ENCODE measurements at places on chromosomes 4 and X.

- DNase-seq, result no peak
Observed at GRCh38 chrX:9772943-9773342, 7.3 kb upstream of the GPR143 start.

DNA sequence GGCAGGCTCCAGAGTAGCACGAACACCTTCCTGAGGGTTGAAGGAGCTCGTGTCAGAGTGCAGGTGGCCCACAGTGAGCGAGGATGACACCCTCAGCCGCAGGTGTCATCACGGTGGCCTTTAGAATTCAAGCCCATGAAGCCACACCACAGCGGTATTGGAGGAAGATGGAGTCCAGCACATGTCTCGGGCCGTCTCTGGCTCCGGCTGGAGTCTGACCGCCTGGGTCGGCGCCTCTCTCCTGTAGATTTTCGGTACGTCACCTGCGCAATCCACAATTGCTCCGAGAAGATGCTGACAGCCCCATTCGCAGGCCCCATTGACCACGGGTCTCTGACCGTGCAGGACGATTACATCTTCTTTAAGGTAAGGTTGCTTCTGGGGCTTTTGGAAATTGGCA, 229.4 kb upstream of the PSAPL1 start:
- DNase-seq, result no peak

- no peak for DNase-seq
Observed at GRCh38 chrX:105173071-105173470, 47.4 kb downstream of the TEX13A start.

DNA sequence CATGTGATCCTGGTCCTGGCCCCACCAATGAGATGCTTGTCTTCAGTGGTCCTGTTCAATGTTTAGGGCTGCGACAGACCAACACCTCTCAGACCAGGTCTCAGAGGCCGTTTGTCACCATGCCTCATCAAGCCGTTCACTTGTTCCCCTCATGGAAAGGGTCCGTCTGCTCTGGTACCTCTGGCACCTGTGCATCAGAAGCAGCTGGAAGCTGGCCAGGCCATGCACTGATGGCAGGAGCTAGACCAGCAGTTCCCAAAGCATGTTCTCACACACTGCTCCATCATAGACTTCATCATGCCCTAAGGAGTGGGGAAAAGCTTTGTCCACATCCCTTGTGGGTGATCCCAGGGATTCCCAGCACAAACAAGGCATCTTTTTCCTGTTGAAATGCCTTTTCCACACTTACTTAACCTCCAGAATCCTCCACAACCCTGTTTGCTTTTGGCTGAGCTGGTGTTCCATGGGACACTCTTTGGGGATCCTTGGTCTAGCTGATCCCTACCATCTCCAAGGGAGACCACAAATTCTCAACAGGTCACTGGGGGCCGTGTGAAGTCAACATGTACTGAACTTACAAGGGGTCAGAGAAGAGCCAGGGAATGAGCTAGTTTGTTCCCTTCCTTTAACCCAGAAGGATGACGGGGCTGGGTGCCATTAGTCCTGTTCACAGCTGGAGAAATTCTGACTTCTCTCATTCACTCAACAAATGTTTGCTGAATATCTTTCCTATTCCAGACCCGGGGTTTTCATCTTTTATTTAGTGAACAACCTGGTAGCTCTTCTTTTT, 21.8 kb downstream of the SH3TC1 start:
- no peak for DNase-seq

DNA sequence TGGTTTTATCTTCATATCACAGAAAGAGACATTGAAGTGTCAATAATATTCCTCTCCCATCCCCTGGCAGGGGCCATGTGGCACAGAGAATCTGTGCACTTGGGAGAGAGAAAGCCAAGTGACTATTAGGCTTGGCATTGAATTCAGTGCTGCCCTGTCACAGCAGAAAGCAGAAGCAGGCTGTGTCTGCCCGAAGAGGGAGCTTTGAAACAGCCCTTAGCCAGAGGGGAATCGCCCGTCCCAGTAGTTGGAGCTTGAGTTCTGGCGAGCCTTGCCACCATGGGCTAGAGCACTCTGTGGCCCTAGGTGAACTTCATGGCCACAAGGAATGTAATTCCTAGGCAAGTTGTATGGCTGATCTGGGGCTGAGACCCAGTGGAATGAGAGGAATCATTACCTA, 282.5 kb upstream of the PCDH10 start:
- no peak for DNase-seq

GRCh38 chrX:134712272-134712671, 54.0 kb upstream of the PLAC1 start:
- DNase-seq, result no peak

GRCh38 chrX:20221902-20222301, 44.8 kb downstream of the RPS6KA3 start:
- DNase-seq, result no peak

DNA sequence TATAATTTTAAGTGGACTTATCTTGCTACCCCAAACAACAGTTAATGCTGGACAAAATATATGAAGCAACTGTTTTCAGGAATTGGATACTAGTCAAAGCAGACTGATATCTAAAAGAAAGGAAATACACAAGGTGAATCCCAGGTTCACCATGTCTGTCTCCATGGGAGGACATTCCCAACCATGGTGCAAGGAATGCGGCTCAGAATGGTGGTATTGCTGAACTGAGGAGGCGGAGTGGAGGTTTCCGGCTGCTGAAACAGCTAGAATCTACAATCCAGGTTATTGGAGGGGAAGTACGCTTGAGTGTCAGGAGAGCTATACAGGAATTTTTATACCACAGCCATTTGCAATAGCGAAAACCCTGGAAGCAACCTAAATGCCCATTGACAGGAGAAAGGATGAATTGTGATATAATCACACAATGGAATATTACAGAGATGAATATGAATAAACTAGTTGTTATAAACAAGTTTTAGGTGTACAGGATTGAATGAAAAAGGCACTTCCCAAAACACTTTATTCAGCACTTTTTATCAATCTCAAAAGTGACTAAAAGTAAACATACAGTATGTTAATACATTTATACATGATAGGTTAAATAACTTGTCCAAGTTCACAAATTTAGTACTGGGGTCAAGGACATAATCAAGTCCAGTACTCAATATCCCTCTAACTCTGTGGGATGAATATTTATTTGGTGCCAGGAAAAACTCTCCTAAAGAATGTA, 9.0 kb downstream of the HMGB2 start:
- DNase-seq, result no peak

GRCh38 chrX:106611679-106612392, at the start of gene RADX:
Gene RADX (plus strand): TSS chrX:106611978. CDS start chrX:106612081, 103 bp downstream.
- DNase-seq, result peak; percentile 86

DNA sequence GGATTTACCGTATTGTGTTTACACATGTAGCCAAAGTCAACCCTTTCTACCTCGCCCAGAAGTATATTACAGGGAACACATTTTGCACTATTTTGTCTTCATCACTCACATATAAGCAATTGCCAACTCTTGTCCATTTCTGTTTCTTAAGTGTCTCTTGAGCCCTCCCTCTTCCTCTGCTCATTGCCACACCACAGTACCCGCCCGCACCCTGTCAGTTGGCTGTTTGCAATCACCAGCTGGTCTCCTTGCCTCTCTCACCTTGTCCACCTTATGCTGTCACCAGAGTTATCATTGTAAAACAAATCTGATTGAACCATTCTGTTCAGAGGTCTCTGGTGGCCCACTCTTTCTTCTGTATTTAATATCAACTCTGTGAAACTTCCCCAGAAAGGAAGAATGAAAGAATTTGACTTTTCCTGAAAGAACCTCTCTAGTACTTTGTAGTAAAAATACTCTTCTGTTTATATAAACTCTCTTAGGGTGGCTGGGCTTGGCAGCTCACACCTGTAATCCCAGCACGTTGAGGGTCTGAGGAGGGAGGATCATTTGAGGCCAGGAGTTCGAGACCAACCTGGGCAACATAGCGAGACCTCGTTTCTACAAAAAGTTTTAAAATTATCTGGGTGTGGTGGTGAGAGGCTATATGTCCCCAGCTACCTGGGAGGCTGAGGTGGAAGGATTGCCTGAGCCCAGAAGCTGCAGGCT, 50.2 kb downstream of the ING2 start:
- DNase-seq, result no peak

DNA sequence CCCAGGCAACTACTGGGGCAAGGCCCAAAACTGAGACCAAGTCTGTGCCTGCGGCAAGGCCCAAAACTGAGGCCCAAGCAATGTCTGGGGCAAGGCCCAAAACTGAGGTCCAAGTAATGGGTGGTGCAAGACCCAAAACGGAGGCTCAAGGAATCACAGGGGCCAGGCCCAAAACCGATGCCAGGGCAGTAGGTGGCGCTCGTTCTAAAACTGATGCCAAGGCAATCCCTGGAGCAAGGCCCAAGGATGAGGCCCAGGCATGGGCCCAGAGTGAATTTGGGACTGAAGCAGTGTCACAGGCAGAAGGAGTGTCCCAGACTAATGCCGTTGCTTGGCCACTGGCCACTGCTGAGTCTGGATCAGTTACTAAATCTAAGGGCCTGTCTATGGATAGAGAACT, 2.7 kb downstream of the GPRASP2 start:
- DNase-seq, result no peak

GRCh38 chrX:41473936-41474725, 27.0 kb downstream of the NYX start:
- DNase-seq, result no peak

DNA sequence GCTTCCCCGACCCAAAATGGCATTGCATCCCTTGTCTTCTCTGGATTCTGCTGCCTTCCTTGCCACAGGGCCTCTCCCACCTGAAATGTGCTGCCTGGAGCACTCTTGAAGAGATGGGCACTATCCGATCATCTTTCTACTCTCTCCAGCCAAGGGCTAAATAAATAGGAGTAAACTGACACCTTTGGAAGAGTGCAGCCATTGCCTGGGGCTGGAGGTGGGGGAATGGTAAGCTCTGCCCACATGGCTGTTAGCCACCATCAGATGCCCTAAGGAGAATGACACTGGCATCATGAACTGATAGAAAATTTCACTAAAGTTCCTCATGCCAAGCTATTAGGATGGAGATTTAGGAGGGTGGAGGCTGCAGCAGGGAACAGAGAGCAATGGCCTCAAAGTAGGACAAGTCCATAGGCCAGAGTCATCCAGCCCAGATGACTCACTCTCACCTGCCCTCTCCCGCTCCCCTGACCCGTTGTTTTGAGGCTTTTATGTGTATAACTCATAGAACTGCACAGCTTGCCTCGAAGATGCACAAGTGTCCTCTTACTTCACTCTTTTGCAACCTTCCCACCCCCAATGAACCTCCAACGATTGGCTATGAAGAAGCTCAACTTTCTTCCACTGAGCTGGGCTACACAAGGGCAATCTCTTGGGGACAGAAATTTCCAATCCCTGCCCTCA, 822 bp upstream of the PFKFB1 start:
- DNase-seq, result no peak

DNA sequence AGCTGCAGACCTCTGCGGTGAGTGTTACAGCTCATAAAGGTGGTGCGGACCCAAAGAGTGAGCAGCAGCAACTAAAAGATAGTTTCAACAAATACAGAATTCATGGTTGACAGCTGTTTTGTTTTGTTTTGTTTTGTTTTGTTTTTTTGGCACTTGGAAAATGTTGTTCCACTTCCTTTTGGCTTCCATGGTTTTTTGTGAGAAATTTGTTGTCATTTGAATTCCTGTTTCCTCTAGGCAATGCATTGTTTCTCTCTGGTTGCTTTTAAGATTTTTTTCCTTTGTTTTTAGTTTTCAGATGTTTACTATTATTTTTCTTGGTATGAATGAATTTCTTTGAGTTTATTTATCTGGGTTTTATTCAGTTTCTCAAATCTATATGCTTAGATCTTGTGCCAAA, 229.4 kb downstream of the MID1IP1 start:
- no peak for DNase-seq

GRCh38 chrX:39518476-39519029, 579.2 kb downstream of the BCOR start:
- DNase-seq, result no peak

DNA sequence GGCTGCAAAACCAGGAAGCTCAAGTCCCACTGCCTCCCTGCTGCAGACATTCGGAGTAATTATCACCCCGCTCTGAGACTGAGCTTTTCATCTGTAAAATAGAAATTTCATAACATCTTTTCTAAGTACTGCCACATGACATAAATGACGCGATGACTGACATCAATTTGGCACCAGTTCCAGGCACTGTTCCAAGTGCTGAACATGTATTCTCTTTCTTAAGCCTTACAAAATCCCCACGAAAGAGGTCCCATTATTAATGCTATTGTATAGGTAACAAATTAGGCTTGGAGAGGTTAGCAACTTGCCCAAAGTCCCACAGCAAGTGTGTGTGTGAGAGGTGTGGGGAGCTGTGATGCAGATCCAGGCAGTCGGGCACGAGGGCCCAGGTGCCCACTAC, 56.4 kb downstream of the SLC2A9 start:
- DNase-seq, result no peak

DNA sequence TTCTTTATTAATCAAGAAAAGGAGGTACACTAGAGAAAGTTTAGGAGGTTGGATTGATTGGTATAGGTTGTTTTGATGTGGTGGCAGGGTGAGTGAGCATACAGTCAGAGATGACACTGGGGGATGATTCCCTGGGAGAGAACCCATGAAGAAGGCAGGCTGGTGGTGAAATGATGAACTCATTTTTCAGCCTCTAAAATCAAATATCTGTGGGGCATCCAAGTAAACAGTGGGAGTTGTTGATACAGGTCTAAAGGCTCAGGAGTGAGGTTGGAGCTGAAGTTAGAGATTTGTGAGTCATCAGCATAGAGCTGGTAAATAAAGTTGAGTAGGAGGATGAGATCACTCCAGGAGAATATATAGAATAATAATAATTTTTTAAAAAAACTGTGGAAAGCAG, 10.0 kb upstream of the AP1S2 start:
- no peak for DNase-seq

- no peak for DNase-seq
Observed at GRCh38 chrX:30816079-30816478, 73.0 kb downstream of the TAB3 start.

GRCh38 chr4:32145987-32146386, 1425.8 kb downstream of the PCDH7 start:
- DNase-seq, result no peak

GRCh38 chr4:110489901-110490508, 14.1 kb downstream of the ENPEP start:
- DNase-seq, result no peak

GRCh38 chr4:26936284-26937065, 75.8 kb downstream of the STIM2 start:
- DNase-seq, result no peak

GRCh38 chrX:2340991-2341390, 159.8 kb downstream of the DHRSX start:
- DNase-seq, result no peak

DNA sequence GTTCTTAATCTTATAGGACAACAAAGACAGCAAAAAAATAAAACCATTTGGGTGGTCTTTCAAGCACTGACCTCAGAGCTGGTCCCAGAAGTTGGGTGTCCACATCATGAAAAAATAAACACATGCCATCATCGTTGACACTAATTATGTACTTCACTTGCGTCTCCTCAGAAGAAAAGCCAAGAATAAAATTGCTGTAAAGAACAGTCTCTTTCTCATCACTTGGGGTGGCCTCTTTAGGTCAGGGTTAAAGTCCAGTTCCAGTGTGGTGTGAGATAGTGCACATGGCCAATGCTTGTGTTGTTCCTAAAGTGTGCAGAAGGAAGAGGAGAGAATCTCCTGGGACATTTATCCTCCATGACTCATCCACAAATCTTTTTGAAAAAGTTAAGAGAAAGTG, 49.5 kb upstream of the IBSP start:
- DNase-seq, result no peak

All from CD4-positive, alpha-beta T cell treated with Interleukin-6 at 100 ng/mL for 8 hours (primary cell).